ENCODE measurements at places on chromosomes 12 and 14. TPM values are rescaled to one million over a fixed set of nuclear protein-coding genes. Genes with fewer than 3 reads are reported as not detected.

Gene PTGER2
- 10.9 TPM for total RNA-seq

Gene AQP6
- total RNA-seq, result not detected

Gene RBP5
- 1.1 TPM for total RNA-seq

Gene KCNJ8
- total RNA-seq, result 16.5 TPM

Gene ENDOU
- 1.4 TPM for total RNA-seq

Gene CACNA1C
- total RNA-seq, result 6.8 TPM

Gene FLVCR2
- 9.5 TPM for total RNA-seq

Gene CABP1
- 5.5 TPM for total RNA-seq

Gene CCDC38
- not detected for total RNA-seq

Gene LRIG3
- total RNA-seq, result 17.6 TPM

Gene NPFF
- not detected for total RNA-seq

Gene METTL3
- total RNA-seq, result 37.0 TPM

Gene KRT6C
- total RNA-seq, result not detected

Gene MRPS35
- 32.1 TPM for total RNA-seq

Gene CYP46A1
- total RNA-seq, result 3.1 TPM

Gene IL26
- not detected for total RNA-seq

Gene GZMB
- 2.0 TPM for total RNA-seq

Gene IL22
- total RNA-seq, result not detected

Gene CD163L1
- total RNA-seq, result 16.7 TPM

Gene PRIMA1
- total RNA-seq, result 1.3 TPM

Gene IFI27
- 495 TPM for total RNA-seq

Gene APOF
- total RNA-seq, result not detected

Gene DIO2
- total RNA-seq, result 3.3 TPM

Gene DNAAF2
- 7.5 TPM for total RNA-seq

Gene CLBA1
- 2.8 TPM for total RNA-seq

Gene TSHR
- 0.39 TPM for total RNA-seq

Gene KIF5A
- not detected for total RNA-seq

Gene TROAP
- not detected for total RNA-seq

Gene PA2G4
- 99.5 TPM for total RNA-seq

Gene RERGL
- total RNA-seq, result 1.9 TPM

Gene ABCB9
- 2.2 TPM for total RNA-seq

Gene TAS2R30
- 4.1 TPM for total RNA-seq

Gene GNB3
- total RNA-seq, result 1.2 TPM

Gene SYT1
- total RNA-seq, result 0.87 TPM

Gene PZP
- 0.61 TPM for total RNA-seq

Gene KRT81
- not detected for total RNA-seq

Gene INSM2
- not detected for total RNA-seq

Gene BMP4
- total RNA-seq, result 6.5 TPM

Gene HOXC4
- total RNA-seq, result 2.2 TPM

Gene DAO
- not detected for total RNA-seq
